BE2C (cell line): ENCODE measurements at places on chromosomes 2 and 18.

DNA sequence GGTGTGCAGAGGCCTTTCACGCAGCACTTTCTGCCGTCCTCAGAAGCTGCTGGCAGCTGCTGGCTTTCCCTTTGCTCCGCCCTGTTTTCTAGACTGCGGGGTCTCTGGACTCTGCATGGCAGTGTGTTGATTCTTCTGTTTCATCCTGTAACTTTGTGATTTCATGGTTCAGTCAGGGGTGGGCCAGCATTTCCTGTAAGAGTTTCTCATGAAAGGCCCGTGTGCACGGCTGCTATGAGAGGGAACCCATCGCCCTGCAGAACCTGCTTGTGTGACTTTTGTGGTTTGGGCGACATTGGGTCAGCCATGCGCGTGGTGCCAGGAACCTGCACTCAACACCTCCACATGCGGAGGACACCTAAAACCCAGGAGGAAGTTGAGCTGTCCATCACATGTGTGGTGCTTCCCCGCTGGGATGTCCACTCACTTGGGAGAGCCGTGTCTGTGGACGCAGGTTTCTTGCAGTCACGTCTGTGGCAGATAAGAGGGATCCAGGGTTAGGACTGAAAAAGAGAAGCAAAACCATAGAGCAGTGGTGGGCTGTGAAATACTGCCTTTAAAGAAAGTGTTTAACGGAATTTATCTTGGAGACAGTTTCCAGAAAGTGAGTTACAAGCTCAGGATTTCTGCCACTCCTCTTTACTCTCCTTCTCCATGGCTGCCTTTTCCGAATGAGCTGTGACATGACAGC, 167.3 kb upstream of the ALKAL2 start:
- DNase-seq = no peak

GRCh38 chr2:44005846-44006245, 10.1 kb upstream of the LRPPRC start:
- DNase-seq = no peak

- no peak for DNase-seq
Observed at GRCh38 chr18:23528580-23529472, 25.5 kb downstream of the RMC1 start.

DNA sequence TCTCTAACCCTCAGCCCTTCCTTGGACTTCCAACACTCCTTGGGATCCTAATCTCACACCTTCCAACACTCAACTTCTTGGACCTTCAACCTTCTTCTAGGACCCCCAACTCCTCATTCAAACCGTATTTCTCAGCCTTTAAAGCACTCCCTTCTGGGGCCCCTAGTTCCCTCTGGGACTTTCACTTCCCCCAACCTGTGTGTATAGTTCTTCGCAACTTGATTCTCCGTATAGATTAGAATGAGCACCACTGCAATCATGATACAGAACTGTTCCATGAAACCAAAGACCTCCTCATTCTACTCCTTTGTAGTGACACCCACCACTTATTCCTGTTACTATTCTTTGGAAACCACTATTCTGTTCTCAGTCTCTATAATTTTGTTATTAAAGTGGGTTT, 62.0 kb upstream of the NFU1 start:
- no peak for DNase-seq

DNA sequence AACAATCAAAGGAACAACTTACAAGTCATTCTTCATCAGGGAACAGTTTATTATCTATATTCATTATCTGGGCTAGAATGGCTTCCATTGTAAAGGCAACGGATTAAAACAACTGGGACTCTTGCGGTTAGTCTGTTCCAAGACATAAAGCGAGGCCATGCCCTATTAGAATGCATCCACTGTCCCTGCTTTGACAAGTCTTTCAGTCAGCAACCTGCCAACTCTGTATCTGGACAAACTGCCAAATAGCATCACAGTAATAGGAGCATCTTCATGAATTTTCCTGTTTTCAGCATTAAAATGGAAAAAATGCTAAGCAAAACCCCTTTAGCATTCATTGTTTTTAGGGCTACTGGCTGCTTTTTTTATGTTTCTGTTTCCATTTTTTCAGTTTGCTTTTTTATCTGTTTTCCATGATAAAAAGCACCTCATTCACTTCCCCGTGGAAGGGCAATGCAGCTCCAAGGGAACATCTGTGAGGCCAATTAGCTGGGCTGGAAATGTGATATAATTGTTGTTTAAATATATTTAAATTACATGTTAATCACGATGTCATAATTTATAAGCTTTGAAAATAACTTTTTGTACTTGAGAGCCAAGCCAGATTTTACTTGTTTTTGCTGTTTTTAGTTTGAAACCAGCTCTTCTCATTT, 834.3 kb downstream of the CPS1 start:
- no peak for DNase-seq

GRCh38 chr18:75264926-75265597, 54.5 kb downstream of the TSHZ1 start:
- no peak for DNase-seq

GRCh38 chr18:34929336-34929780, 111.9 kb upstream of the MAPRE2 start:
- no peak for DNase-seq

DNA sequence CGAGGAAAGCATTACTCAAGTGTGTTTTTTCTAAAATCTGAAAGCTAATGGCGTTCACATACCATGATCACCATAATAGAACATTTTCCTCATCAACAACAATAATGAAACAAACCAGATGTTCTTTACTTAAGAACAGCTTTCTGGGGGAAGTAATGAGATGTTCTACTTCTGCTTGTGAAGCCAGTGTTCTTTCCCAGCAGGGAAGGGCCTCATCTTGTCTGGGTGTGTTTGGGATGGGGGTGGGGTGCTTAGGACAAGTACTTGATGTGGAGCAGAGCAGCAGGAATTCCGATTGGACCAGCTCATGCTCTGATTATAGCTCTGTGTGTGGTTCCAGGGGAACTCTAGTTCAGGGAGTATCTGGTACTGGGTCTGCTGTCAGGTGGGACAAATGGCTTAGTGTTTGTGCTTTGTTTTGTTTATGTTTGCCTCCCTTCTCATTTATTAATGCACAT, 163.0 kb upstream of the NOSTRIN start:
- DNase-seq = peak; percentile 19

DNA sequence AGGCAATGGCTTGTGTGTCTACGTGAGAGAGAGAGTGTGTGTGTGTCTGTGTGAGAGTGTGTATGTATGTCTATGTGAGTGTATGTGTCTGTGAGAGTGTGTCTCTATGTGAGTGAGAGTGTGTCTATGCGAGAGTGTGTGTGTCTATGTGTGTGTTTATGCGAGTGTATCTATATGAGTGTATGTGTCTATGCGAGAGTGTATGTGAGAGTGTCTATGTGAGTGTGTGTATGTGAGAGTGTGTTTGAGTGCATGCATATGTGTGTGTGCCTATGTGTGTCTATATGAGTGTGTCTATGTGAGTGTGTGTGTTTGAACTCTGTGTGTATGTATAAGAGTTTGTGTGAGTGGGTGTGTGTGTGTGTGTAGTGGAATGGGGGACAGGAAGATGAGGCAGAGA, 9.8 kb upstream of the GNLY start:
- no peak for DNase-seq

DNA sequence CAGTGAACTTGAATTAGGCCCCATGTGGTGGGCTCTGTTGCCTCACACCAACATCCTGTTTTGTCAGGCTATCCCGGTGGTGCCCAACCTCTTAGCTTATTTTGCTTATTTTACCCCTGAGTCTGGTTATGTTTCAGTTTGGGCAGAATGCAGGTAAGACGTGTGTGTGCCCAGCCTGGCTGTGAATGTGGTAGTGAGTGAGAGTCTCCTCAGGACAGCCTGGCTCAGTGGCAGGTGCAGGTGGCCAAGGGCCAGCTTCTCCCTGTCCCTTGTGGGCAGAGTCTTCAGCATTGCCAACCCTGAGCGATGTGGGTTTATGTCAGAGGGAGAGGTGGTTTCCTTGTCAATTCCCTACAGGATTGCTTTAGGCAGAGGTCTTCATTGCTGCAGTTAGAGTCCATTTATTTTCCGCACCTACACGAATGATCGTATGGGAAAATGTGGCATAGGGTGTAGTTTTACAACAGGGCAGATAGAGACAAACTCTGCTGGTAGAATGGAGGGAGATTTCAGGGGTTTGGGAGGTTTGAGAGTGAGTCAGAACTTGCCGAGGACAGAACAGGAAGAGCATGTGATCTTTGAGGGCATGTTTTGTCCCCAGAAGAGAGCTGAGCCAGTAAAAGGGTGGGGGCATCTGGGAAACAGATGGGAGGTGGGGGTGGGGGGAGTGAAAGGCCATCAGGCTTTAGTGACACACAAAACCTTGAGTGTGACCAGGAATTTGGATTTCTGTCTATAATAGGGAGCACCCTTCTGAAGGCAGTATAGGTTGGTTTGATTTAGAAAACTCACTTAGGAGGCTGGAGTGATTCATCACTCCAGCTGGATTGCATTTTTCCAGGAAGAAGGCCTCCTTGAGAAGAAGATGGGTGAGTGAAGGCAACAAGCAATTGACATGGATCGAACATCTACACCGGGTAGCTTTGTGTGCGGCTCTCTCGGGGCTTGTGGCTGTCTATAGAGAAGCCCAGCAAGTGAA, 156.2 kb upstream of the CELF4 start:
- no peak for DNase-seq

GRCh38 chr2:203819434-203820133, 48.0 kb upstream of the CTLA4 start:
- peak; percentile 24 for DNase-seq

- DNase-seq = no peak
Observed at GRCh38 chr2:68083346-68083745, 20.5 kb upstream of the C1D start.

GRCh38 chr2:71510196-71510807, 56.9 kb downstream of the DYSF start:
- peak; percentile 64 for DNase-seq

DNA sequence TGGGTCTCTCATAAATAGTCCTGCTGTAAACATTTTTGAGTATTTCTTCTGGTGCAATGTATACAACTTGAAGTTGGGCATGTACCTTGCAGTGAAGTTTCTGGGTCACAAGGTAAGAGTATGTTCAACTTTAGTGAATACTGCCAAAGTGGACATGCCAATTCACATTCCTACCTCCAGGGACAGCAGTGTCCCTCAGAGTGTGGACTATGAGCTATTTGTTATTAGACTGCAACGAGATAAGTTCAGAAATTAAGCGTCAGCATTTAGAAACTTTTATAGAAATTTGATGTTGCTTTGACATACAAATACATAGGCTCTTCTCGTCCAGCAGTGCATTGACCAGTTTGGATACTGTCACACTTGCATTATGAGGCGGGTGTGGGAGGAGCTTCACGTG, 7.2 kb upstream of the ACKR3 start:
- no peak for DNase-seq

- DNase-seq = no peak
Observed at GRCh38 chr18:61731693-61732376, 161.0 kb downstream of the RNF152 start.

- no peak for DNase-seq
Observed at GRCh38 chr2:70090706-70091334, 3.5 kb downstream of the PCBP1 start.

- peak; percentile 2 for DNase-seq
Observed at GRCh38 chr2:10272464-10272863, 30.2 kb upstream of the HPCAL1 start.

DNA sequence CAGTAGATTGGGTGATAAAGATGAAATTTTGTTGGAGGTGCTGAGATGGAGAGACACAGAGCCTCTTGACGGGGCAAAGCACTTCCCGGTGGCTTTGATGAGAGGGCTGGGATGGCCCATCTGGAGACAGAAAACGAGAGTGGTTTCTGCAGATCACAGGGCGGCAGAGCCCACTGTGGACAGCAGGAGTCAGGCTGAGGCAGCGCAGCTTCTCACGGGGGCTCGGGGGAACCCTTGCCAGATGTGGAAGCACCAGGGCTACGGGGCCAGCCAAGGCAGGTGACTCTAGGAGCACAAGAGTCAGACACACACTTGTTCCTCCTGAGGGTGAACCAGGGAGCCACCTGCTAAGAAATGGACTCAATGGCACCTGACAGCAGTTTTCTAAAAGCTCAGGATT, 78.5 kb downstream of the TPO start:
- DNase-seq = no peak

DNA sequence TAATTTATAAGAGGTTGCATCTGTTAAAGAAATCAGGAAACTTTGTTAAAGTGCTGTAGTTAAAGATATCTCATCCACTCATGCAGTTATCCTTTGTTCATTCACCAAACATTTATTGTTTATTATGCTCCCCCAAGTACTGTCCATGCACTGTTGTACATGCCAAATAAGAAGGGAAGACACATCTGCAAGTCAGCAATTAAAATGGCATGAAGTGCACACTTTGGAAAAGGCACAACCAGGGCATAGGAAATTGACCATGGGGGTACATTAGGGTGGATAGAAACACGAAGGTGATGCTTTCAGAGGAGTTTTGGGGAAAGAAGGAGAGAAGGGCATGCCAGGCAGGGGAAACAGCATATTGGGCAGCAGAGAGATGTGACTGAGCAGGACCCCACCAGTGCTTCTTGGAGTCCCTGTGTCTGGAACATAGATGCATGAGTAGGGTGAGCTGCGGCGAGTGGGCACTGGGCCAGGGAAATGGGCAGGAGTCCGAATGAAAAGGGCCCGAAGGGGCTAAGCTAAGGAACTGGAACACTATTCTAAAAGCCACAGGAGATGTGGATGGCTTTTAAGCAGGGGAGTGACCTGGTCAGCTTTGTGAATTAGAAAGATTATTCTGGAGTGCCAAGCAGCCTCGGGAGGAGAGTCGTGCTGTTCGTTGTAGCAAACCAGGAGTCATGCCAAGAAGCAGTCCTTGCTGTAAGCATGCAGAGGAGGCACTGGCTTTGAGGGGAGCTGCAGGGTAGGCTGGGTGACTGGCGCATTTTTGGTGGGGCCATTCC, 316.3 kb downstream of the AGPS start:
- peak; percentile 59 for DNase-seq

DNA sequence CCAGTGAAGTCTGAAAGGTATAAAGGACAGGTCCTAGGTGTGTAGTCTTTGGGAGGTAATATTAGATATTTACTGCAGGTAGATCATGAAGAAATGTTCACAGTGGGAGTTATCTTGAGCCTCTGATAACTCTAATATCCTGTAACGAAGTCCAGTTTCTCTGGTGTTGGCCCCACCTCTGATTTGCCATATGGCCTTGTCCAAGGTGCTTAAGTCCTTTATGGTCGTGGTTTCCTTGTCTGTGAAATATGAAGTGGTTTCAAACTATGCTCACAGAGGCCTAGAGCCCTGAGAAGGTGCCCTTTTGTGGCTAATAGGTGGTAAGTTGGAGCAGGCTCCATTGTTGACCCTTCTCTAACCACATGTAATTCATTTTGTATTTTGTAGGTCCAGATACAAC, 190.7 kb downstream of the ICOS start:
- DNase-seq = no peak

GRCh38 chr2:120310136-120310535, 35.8 kb upstream of the INHBB start:
- DNase-seq = no peak

- DNase-seq = no peak
Observed at GRCh38 chr2:57296795-57297517, 749.6 kb upstream of the VRK2 start.
